ENCODE measurements at places on chromosomes 3 and 15.

DNA sequence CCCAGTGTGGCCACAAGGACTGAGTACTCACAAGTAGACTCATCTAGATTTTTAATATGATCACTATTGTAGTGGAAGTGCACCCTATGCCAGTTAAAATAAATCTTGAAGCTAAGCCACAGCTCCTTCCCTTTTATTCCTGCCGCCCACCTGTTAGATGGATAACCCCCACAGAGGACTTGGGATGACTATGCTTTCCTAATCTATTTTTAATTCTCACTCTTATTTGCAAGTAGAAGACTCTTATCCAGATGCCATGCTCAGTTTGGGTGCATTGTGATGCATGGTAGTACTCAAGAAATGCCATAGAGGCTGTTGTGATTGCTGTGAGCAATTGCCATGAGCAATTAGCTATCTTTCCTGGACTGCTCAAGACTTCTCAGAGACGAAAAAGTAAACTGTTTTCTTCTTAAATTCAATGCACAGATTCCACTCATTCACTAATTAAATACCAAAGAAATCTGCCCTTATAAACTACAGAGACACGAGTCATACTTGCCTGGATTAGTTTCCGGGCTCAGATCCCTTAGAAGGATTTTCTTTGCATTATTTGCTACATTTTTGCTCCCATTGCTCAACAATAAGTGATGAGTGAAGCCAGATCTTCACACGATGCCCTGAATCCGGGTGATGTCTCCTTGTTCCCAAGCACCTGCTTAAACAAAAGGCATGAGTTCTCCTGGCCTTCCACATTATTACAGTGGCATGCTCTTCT lies 472.1 kb downstream of the SOX2 start:
- DNase-seq: no peak

- DNase-seq: peak; percentile 3
Observed at GRCh38 chr3:14774431-14774830, 44.3 kb upstream of the FGD5 start.

DNA sequence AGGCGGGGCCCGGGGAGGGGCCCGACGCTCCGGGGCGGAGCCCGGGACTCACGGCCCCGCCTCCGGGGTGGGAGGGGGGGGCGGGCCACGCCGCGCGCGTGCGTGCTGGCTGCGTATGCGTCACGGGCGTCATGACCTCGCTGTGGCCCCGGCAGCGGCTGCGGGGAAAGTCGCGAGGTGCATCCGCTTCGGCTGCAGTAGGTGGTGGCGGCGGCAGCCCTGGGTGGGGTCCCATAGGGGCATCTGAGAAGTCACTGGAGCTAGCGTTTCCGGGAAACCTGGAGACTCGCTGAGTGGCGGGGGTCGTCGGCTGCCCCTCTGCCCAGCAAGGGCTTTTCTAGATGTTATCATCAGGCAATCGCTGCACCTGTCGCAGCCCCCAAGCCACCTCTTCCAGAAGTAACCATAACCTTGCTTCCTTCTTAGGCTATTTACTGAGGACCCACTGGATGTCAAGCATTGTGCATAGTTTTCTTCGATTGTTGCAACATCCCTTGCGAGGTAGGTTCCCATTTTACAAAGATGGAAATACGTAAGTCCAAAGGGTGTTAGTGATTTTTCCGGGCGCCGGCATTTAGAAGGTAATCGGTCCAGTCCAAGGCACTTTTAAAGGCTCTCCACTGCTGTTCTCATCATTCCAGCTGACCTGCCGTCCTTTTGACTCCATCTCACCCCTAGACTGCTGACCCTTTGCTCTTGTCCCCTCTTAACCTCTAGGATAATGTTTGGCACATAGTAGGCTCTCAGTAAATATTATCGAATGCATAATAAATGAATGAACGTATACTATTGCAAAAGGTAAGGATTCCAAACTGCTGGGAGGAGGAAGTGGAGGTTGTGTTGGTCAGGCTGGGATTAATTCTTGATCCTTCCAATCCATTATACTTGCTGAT lies at the start of gene GDPGP1:
Gene GDPGP1 (plus strand): TSS at position 114 of the 893 bp plus-strand sequence. CDS start 6,700 bp downstream, outside the sequence.
- no peak for DNase-seq

GRCh38 chr3:127459891-127460290 lies 130.6 kb downstream of the TPRA1 start:
- DNase-seq: no peak

DNA sequence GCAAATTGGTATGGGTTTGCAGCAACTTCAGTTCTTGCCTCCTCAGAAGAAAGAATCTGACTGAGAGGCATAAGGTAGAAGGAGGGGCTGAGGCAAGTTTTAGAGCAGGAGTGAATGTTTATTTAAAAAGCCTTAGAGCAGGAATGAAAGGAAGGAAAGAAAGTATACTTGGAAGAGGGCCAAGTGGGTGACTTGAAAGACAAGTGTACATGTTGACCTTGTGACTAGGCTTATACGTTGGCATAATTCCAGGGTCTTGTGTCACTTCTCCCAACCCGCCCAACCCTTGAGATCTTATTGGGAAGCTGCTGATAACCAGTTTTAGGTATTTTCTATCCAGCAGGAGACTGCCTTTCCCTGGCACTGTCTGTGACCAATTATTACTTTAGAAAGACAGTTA lies 436.9 kb upstream of the ZNF717 start:
- DNase-seq: no peak

DNA sequence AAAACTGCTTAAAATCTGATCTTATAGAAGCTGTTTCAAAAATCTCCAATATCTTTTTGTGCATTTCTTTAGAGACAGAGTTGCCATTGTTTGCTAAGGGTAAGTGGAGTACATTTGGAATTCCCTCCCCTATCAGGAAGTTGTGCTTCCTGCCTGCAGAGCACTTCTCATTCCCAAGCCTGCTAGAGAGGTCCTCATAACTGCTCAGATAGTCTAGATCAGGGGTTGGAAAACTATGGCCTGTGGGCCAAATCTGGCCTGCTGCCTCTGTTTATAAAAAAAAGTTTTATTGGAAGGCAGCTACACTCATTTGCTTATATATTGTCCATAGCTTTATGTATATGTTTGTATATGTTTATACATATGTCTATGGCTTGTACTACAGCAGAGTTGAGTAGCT lies 333.7 kb upstream of the PROK2 start:
- no peak for DNase-seq

DNA sequence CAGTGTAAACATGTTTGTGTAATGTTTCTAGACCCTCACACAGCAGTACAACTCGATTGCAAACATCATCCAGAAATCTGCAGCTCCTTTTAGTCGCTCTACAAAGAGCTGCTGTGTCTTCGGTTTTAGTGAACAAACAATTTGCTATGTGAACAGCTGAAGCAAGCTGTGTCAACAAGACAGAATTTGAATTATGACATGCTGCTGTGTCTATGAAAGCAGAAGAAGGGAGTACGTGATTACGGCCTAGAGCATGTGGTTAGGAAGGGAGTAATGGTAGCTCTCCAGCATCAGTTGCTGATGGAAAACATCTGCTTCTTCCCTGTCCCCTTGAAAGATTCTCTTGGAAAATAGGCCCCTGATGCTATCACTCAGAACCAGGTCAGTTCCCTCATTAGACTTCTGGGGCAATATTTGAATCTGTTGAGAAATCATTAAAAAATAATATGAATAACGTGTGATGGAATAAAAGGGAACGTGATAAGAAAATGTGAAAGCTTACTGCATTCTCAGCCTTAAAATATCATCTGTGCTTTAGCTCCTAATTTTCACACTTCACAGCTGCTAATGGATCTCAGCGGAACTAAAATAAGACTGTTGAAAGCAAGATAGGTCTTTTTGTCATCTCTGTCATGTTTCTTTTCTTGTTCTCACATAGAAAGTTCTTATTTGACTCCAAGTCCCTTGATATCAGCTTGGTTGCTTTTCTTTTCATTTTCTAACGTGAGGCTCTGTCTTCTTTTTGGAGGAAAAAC lies 891.5 kb downstream of the ROBO2 start:
- peak; percentile 28 for DNase-seq

GRCh38 chr3:133805384-133805701 lies 272 bp upstream of the SRPRB start:
- DNase-seq: no peak

- DNase-seq: no peak
Observed at GRCh38 chr15:31212326-31213080, 111.0 kb upstream of the TRPM1 start.

DNA sequence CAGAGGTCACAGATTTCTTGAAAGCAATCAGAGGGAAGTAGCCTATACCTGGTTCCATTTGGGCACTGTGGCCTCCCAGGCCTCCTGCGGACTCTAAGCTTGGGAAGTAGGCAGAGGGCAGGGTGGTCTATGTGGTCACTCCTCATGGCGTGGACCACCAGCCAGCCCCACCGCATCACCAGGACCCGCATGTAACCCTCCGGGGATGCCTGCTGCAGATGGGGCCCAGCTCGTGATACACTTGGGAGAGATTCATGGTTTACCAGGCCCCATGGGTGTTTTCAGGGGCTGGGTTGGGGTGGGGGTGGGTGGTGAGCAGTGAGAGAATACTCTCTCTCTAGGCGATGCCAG lies 123.7 kb downstream of the ASB7 start:
- no peak for DNase-seq

DNA sequence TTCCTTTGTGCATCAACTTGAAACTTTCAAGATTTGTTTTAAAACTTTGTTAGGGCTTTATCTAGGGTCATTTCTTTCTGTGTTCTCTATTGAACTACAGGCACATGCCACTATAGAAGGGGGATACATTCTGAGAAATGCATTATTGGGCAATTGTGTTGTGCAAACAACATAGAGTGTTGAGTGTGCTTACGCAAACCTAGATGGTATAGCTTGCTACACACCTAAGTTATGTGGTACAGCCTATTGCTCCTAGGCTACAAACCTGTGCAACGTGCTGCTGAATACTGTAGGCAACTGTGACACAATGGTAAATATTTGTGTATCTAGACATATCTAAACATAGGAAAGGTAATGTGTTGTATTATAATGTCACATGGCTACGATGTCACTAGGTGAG lies 33.0 kb upstream of the KLF13 start:
- DNase-seq: no peak

DNA sequence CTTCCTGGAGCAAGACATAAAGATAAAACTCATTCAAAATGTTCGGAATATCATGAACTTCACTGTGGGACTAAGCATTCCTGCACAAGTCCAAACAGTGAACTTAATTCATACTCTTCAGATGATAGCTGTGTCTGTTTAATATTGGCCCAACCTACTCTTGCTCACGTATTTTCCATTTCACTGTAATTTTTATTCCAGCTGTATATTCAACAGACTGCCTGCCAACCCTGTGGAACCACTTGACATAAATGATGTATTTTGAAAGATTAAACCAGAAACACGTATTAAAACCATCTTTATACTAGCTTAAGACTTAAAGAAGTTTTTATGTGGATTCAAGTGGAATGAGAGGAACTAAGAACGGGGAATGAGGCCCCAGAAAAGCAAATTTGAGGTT lies 172.5 kb downstream of the TMEM108 start:
- DNase-seq: peak; percentile 31

- DNase-seq: no peak
Observed at GRCh38 chr3:69715204-69715603, 24.1 kb upstream of the MITF start.

DNA sequence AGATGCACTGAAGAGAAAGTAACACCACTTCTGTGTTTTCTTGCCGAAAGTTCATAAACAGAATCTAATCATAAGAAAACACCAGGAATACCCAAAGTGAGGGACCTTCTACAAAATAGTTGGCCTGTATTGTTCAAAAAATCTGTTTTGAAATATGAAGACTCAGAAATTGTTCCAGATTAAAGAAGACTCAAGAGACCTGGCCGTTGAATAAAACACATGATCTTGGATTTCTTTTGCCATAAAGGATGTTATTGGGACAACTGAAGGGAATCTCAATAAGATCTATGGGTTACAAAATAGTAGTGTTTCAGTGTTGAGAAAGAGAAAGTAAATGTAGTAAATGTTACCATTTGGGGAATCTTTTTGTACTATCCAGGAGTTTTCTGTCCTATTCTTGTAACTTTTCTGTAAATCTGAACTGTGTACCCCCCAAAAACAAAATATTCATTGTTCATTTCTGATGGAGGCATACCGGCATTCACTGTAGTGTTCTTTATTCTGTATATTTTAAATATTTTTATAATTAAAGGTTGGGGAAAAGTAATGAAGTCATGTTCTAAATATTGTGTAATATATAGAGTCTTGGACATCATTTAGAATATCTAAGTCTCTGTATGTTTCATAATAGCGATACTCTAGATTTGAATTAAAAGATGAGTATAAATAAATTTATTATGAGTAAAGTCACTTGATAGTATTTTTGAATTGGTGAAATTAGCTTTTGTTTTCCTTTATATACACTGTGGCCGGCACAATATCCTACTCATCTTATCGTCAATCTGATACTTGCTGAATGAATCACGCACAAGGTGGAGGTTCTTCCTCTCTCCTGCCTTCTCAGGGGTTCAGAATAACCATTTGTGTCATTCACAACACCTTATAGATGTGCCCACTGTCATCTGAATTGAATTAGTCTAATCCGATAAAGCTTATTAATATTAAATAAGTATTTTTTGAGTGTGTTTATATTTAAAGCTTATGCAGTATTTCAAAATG lies 66.7 kb downstream of the TRAK1 start:
- no peak for DNase-seq

- DNase-seq: no peak
Observed at GRCh38 chr3:54818942-54819341, 108.9 kb downstream of the LRTM1 start.

DNA sequence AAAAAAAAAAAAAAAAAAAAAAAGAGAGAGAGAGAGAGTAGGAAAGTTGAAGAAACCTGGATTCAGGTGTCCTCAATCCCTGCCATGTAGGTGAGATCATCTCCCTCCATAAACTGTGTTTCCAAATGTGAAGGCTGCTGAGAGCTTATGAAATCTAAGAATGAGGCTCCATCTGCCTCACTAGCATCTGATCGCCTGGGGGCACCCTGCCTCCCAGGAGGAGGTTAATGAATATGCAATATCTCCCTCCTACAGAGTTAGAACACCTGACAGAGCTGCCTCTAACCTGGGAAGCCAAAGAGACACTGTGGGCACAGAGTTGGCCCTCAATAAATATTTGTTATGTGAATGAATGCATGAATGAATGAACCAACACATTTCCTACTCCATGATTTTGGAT lies 23.8 kb upstream of the ZNF148 start:
- DNase-seq: no peak

GRCh38 chr3:9912294-9912935 lies 4.5 kb upstream of the IL17RC start:
- no peak for DNase-seq

All from femur (tissue), 1 donor.